ENCODE measurements at places on chromosomes 2 and 18.
A peak's percentile ranks its signal among the peaks of the same experiment; 100 is the strongest.

DNA sequence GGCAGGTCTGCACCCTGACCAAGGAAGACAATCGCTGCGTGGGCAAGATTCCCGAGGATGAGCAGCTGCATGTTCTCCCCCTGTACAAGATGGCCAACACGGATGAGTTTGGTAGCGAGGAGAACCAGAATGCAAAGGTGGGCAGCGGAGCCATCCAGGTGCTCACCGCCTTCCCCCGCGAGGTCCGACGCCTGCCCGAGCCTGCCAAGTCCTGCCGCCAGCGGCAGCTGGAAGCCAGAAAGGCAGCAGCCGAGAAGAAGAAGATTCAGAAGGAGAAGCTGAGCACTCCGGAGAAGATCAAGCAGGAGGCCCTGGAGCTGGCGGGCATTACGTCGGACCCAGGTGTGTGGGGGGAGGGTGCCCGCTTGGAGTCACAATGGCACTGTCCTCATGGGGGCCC lies 48.4 kb downstream of the BOLA3 start:
- no peak for DNase-seq

DNA sequence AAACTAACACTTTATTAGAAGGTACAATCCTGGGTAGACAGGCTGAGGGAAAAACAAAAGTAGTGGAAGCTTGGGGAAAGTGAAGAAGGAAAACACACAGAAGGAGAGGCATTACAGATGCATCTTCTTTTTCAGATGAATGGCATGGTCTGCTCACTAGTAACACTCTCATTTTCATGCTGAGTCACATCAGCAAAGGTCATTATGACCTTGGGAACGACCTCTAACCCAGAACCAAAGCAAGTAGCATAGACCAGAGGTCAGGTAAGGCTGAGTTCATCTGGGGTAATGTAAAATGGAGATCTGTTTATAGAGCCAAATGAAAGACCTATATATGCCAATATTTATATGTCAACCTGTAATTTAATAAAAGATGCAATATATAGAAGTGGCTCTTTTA lies 294.4 kb upstream of the LRRTM4 start:
- no peak for DNase-seq

GRCh38 chr18:6013171-6013810 lies 118.0 kb upstream of the TMEM200C start:
- no peak for DNase-seq

- DNase-seq: peak; percentile 72
These were observed 179.3 kb downstream of the GLI2 start for GRCh38 chr2:120914839-120915521.

- no peak for DNase-seq
These were observed 155.6 kb downstream of the CYP26B1 start for GRCh38 chr2:71992036-71992435.

DNA sequence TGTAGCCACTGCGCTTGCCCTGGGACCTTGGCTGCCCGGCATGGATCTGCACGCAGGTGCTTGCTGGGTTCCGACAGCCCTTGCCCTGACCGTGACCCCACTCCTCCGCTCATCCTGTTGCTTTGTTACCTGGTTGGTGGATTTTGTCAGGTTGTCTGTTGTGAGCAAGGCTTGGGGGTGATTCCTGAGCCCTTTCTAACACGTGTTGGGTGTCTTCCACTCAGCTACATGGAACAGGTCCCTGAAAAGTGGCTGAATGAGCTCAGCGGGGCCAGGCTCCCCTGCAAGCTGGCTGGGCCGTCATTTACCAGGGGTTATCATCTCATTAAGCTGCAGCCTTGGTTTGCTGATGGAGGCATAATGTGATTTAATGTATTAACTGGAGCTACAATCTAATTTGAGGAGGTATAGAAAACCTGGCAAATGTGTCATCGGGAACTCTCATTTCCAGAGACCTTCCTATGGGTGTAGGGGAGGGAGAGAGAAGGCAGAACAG lies 24.6 kb downstream of the RAMP1 start:
- no peak for DNase-seq

DNA sequence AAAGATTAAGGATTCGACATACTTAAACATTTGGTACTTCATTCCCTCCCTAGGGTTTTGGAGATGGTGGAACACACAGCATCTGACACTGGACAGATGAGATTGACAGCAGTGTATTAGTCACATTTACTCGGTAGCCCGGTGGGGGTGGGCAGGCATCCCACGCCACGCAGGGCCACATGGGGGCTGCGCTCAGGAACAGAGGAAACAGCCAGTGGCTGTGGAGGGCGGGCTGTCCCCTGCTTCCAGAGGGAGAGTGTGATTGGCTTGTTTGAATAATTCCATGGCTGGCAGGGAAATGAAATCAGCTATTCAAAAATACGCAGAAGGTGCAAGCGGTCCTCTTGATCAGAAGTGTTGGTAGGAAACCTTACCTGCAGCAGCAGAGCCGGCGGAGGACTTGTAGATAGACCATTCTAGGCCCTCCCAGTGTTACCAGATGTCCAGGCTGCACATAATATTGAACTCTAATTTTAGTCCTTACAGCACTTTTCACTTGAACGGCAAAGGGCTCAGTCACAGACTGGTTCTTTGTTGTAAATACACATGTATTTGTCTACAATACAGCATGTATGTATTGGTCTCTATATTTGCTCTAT lies 18.5 kb upstream of the SP140L start:
- DNase-seq: no peak

- DNase-seq: no peak
These were observed 601 bp downstream of the WDR35 start for GRCh38 chr2:19989342-19989666.

- no peak for DNase-seq
These were observed 22.5 kb downstream of the STAMBP start for GRCh38 chr2:73851274-73851673.
